ENCODE measurements at places on chromosomes 3 and 15.

- no peak for DNase-seq
Observed at GRCh38 chr15:78229431-78230406, 4.6 kb downstream of the ACSBG1 start.

- no peak for DNase-seq
Observed at GRCh38 chr15:89820666-89821611, 6.3 kb upstream of the ANPEP start.

DNA sequence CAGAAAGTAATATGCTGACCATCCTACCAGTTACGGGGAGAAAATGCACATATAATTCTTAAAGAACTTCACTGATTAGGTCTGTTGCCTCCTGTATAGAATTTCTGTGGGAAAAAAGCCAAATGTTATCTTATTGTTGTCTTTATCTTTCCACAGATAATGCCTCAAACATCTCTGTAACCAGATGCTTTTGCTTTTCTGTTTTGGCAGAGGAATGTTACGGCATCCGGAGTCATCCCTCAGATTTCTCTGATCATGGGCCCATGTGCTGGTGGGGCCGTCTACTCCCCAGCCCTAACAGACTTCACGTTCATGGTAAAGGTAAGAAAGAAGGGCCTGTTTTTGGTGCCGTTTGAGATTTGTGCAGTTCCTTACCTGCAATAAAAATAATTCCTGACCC lies 33.5 kb downstream of the PCCB start:
- DNase-seq: no peak

DNA sequence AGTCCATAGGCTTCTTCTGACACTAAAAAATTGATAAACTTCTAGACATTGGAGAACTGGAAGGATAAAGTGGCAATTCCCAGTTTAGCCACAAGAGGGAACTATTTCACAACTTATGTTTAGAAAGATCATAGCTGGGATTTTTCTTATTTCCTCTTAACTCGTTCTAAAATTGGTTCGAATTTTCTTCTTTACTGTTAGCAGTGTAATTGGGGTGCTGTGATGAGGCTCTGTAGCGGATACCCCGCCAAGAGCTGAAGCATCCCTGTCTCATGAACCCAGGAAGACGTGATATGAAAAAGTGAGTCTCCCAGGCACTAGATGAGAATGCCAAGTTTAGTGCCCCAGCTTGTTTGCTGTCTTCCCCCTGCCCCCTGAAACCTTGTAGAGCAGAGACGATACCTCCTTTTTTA lies 85.1 kb downstream of the PDCD6IP start:
- peak; percentile 31 for DNase-seq

- DNase-seq: no peak
Observed at GRCh38 chr15:75161917-75162414, 39.7 kb upstream of the C15orf39 start.

DNA sequence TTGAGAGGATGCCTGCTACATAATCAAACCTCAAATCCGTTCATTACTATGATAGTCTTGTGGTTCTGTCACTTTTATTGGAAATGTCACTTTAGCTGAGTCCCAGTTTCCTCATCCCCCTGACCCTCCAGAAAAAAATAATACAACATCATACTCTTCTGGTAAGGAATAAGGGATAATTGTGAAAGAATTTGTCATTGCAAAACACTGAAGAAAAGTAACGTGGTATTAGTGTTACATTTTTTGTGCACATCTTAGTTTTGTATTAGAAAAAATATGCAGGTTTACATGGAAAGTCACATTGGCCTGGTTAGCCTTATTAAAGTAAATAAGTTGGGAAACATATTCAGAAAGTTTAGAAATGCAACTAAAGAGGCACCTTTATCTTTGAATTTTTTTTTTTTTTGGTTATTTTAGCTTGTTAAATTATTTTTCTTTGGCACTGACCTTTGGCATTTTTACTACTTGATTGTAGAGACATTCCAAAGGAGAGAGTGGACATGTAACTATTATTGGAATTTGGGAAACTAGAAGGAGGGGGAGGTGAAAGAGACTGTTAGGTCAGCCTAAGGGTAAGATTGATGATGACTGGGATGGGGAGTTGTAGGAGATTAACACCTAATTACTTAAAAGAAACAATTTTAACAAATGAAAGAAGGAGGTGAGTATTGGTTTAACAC lies 462.2 kb upstream of the RARB start:
- DNase-seq: no peak

GRCh38 chr3:69821133-69821532 lies 81.9 kb downstream of the MITF start:
- DNase-seq: no peak

- DNase-seq: no peak
Observed at GRCh38 chr15:31458596-31459399, 132.2 kb downstream of the KLF13 start.

Measured in CMK (cell line).